Calu3 (cell line): ENCODE measurements at places on chromosomes 5 and 9.

DNA sequence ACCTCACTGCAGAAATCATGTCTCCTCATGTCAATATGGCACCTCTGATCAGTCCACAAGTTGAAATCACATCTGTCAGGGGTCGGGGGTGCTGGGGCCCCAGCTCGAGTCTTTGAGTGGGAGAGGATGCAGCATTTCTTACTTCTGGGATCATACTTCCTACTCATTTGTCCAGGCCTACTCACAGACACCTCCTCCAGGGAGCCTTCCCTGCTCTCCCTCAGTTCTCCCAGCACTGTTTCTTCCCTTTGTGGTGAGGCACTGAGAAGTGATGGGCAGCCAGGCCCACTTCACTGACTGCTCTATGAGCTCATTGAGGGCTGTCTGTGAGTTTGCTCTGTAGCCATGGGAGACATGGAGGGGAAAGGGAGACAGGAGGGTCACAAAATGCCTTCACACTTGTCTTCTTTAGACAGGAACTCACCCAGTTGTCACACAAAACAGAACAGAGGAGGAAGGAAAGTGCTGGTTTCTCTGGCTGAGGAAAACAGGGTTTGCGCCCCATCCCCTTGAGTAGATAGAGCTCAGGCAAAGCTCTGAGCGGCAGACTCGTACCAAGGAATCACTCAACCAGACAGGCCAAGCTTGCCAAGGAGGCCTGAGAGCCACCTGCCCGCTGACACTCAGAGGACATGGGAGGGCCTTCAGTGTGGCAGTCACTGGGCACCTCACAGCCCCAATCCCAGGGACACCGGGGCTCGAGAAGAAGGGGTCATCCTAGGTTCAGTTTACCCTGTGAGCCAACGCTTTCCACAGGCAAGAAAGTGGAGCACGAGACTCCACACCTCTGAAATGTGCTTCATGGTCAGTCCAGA lies 152.9 kb downstream of the GABBR2 start:
- H3K4me3 ChIP-seq = no peak overlapping the region
- H3K27me3 ChIP-seq = peaks cover 40% of the 10 kb centered on the region
- H3K36me3 ChIP-seq = no peaks in the 10 kb centered on the region
- no peaks in the 10 kb centered on the region for H3K4me1 ChIP-seq
- DNase-seq = no peak

DNA sequence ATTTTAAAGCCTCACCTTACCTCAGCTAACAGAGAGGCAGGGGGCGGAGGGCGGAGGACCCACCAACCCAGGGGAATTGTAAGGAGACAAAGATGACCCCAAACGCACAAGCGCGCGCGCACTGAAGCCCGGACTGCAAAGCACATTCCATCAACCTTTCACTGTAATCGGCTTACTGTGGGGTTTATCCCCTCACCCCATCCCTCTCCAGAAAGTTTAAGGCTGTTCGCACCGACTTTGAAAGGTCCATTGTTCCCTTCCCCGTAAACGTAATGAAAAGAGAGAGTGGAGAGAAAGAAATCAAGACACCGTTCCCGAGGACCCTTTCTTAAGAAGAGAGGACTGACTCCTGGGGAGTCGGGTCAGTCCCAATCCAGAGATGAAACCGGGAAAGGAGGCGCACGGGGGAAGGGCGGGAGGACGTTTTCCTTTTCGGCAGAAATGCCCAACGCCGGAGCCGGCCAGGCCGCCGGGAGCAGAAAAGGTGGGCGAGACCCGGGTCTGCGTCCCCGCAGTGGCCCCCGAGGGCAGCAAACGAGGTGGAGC lies 464 bp downstream of the CEMIP2 start:
- DNase-seq = no peak
- H3K36me3 ChIP-seq = peaks cover 57% of the 10 kb centered on the region
- peaks cover 19% of the 10 kb centered on the region for H3K4me1 ChIP-seq
- H3K27me3 ChIP-seq = no peaks in the 10 kb centered on the region
- peak overlapping the region; percentile 94 for H3K27ac ChIP-seq
- H3K4me3 ChIP-seq = peak overlapping the region; percentile 97

GRCh38 chr5:57598756-57599155 lies 116.1 kb upstream of the ACTBL2 start:
- H3K4me1 ChIP-seq = peaks cover 9% of the 10 kb centered on the region
- no peak overlapping the region for H3K4me3 ChIP-seq
- peak overlapping the region; percentile 0 for H3K27ac ChIP-seq
- peak; percentile 4 for DNase-seq
- H3K27me3 ChIP-seq = no peaks in the 10 kb centered on the region

- H3K27ac ChIP-seq = no peak overlapping the region
- H3K4me1 ChIP-seq = peaks cover 19% of the 10 kb centered on the region
- H3K36me3 ChIP-seq = peaks cover 4% of the 10 kb centered on the region
Observed at GRCh38 chr5:135242021-135242865, 156.8 kb downstream of the MACROH2A1 start.
